NB4 (cell line): ENCODE measurements at places on chromosomes 6 and 20.
A peak's percentile ranks its signal among the peaks of the same experiment; 100 is the strongest.

GRCh38 chr6:98900706-98901105, 47.0 kb downstream of the FBXL4 start:
- DNase-seq: no peak

- DNase-seq: peak; percentile 7
Measured at GRCh38 chr6:67362976-67363375, 1272.1 kb upstream of the ADGRB3 start.

GRCh38 chr6:43211955-43212354, 17.3 kb downstream of the DNPH1 start:
- DNase-seq: no peak

DNA sequence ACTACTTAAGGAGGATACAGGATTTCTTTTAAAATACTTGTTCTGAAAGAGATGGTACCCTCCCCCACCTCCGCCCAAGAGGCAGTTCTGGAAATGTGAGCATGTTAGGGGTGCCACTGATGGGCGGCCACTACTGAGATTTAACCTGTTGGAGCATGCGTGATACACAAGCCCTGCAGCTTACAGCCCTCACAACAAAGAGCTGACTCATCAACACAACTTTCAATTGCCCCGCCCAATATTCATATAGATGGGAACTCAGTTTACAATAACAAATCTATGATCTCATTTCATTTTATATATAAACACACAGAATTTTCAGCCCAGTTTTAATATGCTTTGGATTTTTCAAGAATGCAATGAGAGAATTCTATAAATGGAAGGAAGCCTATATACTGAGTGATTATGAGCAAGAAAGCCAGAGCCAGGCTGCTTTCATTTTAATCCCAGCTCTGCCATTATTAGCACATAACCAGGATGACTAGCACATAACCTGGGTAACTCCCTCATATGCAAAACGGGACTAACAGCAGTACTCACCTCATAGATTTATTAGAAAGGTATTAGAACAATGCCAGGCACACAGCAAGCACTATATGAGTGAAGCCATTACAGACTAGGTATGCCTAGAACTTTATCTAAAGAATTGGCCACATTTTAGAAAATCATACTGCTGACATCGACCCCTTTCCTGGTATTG, 45.6 kb upstream of the IPCEF1 start:
- no peak for DNase-seq

DNA sequence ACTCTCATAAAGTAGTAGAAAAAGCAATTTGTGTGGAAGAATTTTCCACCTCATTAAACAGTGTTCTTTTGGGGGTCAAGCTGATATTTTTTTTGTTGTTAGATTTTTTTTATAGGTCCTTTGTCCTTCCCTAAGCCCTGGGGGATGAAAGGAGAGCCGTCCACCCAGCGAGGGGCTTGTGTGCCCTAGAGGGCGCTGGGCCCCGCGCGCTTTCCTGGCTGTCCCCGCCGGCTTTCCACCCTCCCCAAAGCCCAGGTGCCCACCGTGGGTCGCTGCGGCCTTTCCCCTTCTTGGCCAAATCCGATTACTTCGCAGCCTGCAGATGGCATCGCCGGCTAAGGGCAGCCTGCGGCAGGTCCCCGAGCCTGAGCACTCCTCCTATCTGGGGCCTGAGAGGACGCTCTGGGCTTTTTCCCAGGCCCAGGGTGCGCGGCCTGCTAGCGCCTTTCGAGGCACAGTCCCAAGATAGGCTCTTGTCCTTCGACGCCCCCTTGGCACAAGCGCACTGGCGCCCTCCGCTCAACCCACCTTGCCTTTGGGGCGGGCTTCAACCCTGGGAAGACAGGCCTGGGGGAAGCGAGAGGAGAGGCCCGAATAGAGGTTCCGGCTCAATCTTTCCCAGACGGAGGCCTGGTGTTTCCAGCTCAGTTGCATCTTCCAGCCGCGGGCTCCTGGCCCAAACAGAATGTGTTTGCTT, 33.6 kb downstream of the TFAP2A start:
- no peak for DNase-seq

DNA sequence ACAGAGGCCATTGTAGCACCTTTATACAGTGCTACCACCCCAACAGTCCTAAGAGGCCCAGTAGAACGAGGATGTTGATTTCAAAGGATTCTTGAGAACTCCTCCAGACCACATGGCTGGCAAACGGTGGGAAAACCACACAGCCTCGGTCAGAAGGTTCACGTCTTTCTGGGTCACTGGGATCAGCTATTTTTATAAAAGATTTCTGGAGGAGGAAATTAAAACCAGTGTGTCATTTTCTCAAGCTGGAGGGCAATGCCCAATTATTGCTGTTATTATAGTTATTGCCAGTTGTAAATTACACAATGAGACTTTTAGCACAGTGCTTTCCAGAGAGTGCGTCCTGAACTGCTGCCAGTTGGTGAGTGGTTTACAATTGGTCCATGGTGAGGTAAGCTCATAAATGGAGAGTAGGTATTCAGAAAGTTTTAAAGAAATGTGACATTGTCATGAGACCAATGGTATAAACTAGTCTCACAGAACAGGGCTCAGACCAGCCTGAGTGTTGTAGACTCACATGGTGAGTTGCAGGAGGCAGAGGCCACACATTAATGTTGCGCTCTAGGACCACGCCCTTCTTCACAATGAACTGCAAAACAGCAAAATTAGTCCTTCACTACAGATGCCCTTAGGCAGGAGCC, 8.4 kb upstream of the PPP1R14C start:
- no peak for DNase-seq

GRCh38 chr20:55269913-55270312, 735.4 kb downstream of the CBLN4 start:
- DNase-seq: peak; percentile 17

GRCh38 chr6:14442242-14442641, 324.7 kb downstream of the CD83 start:
- peak; percentile 84 for DNase-seq

DNA sequence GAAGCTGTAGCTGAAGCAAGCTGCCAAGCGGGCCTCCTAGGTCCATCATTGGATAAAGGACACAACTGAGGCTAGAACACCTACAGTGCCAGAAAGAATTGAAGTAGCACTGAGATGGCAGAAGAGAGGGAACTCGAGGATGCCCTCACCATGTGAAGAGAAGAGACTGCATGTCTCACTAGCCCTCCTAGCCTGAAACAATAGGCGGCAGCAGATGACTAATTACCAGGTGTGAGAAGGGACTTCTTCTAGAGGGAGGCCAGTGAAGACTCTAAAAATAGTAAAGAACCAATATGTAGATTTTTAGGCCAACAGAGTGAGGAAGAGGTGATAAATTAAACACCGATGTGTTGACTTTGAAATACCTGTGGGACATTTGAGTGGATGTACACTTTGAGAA, 50.3 kb downstream of the LGSN start:
- no peak for DNase-seq

DNA sequence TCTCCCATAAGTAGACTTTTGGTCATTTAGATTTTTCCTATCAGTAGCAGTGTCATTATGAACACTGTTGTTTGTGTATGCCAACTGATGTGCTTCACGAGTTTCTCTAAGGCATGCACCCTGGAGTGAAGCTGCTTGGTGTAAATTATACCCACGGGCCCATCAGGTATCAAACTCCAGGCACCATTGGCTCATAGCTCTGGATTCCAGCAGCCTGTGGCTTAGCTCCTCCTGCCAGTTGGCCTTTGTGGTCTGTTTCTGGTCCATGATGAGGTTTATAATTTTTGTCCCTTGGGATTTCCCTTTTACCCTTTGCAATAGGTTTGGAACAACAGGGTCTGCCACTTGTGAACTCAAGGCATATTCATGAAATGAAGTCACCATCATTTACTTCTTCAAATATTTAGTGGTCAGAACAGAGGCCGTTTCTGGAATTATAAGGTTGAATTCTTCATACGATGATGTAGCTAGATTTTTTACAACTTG, 350.5 kb downstream of the PRL start:
- peak; percentile 15 for DNase-seq

GRCh38 chr6:138272533-138273315, 54.4 kb upstream of the PBOV1 start:
- no peak for DNase-seq

GRCh38 chr6:111713811-111714210, 108.1 kb upstream of the TRAF3IP2 start:
- no peak for DNase-seq

GRCh38 chr6:111470991-111471390, 12.0 kb downstream of the REV3L start:
- no peak for DNase-seq

DNA sequence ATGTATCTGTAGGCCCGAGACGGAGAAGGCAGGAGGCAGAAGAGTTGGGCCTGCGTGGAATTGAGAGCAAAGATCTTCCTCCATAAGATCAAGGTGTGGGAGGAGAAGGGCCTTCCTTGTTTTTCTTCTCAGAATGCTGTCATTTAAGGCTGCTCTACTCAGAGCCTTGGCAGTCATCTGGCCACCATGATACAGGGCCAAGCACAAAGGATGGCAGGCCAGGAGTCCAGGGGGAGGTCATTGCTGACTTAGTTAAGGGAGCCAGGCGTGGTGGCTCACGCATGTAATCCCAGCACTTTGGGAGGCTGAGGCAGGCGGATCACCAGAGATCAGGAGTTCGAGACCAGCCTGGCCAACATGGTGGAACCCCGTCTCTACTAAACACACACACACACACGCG, 137.1 kb downstream of the BMP7 start:
- DNase-seq: no peak

- DNase-seq: no peak
Measured at GRCh38 chr20:24768201-24768636, 180.8 kb upstream of the CST7 start.

DNA sequence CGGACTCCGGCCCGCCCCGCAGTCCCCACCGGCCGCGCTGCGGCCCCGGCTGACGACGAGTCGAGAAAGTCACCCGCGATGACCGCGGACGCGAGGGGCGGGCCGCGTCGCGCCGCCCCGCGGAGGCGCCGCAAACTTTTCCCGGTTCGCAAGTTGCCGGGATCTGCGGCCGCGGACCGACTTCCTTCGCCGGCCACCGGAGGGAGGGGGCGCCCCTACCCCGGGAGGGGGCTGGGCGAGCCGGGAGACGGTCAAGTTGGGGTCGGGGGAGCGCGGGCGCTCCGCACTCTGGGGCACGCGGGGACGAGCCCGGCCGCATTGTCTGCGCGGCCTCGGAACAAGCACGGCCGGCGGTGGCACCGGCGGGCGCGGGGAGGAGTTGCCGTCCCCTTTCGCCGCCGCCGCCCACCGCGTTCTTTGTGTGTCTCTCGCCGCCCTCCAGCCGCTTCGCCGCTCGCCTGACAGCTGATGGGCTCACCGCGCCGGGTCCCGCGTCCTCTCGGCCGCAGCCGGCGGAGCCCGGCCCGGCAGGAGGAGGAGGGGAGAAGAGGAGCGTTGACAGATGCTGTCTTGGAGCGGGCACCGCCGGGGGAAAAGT, 131.6 kb downstream of the OGFRL1 start:
- no peak for DNase-seq

DNA sequence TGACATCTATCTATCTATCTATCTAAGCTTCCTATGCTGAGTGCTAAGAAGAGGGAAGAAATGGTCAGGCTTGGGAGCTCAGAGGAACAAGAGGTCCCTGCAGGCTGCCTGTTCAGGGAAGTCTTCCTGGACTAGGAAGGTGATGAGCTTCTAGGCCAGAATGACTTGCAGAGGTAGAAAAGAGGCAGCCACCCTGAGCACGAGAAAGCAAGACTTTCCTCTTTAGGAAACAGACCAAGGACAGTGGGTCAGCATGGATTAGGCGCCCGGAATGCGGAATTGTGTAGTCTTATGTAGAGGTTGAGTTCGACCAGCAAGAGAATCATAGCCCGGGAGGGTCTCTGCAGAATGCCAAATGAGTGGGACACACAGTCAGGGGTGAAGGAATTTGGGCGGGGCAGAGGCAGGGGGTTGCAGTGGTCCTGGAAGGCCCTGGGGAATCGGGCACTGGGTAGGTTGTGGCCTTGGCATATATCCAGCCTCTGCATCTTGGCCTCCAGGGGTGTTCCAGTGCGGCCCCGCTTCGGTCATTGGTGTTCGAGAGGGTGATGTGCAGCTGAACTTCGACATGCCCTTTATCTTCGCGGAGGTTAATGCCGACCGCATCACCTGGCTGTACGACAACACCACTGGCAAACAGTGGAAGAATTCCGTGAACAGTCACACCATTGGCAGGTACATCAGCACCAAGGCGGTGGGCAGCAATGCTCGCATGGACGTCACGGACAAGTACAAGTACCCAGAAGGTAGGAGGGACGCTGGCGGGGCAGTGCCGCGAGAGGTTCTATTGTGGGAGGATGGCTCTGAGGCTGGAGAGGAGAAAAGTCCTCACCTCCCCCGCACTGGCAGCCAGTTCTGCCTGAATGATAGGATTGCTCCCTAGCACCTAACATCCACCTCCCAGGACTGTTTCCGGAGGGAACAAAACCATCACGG, 32.1 kb downstream of the TGM3 start:
- DNase-seq: no peak

DNA sequence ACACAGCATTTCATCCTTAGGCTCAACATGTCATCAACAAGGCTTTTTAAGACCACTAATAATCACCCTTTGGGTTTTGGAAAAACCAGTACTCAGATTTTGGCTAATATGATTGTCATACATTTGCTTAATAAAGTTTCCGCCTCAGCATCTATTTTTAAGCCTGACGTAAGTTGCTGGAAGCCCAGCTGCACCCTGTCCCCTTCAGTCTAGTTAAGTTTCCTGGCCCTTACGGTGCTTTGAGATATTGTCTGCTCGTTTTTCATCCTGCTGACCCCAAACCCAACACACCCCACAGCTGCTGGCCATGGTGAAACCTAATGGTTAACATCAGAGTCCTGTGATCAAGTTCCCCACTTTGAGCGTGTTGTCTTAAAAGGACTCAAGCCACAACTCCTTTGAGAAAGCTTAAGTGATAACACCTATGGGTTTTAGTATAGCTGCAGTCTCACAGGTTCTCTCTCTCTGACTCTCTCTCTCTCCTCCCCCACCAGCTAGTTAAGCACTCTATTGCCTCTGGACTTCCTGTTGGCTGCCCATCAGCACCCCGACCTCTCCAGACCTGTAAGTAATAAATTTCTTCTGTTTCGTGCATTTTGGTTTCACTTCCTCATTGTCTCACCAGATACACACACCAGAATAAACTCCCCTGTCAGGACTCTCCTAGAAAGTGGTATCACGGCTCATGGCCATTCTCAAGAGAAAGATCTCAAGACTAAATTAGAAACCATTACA, 802.0 kb downstream of the C6orf118 start:
- DNase-seq: peak; percentile 43

GRCh38 chr20:9374480-9374879, 139.9 kb upstream of the LAMP5 start:
- no peak for DNase-seq

DNA sequence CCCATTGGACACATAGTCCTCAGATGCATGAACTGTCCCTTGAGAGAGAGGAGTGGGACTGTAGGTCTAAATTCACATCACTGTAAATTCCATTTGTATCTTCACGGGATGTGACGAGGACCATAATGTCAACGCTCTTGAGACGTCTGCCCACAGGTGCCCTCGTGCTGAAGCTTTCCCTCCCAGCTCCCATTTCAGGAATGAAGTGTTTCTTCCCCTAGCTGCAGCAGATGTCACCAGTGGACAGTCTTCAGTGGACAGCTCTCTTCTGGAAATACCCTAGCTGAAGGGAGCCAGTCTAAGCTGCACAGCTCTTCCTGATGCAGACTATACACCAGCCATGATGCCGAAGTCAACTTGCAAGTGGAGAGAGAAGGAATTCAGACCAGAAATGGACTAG, 217.4 kb upstream of the ECI2 start:
- DNase-seq: no peak

GRCh38 chr20:34564833-34565232, 6.3 kb downstream of the MAP1LC3A start:
- no peak for DNase-seq
